ENCODE measurements at places on chromosomes 12 and 14.
A peak's percentile ranks its signal among the peaks of the same experiment; 100 is the strongest.

DNA sequence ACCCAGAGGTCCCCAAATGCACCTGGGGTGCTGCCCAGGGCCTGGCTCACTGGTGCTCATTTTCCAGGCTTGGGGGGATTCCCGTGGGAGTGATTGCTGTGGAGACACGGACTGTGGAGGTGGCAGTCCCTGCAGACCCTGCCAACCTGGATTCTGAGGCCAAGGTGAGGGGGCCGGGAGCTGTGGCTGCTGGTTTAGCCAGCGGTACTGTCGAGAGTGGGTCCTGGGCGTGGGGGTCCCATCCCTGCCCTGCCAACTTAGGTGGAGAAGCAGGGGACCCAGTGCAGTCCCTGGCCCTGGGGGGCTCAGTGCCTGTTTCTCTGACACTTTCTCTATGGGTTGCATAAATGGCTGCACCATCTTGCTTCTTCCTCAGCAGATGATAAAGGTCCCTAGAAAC, 50.9 kb downstream of the FOXN4 start:
- DNase-seq, result no peak

- no peak for DNase-seq
Observed at GRCh38 chr14:75294649-75295033, 16.0 kb downstream of the FOS start.

DNA sequence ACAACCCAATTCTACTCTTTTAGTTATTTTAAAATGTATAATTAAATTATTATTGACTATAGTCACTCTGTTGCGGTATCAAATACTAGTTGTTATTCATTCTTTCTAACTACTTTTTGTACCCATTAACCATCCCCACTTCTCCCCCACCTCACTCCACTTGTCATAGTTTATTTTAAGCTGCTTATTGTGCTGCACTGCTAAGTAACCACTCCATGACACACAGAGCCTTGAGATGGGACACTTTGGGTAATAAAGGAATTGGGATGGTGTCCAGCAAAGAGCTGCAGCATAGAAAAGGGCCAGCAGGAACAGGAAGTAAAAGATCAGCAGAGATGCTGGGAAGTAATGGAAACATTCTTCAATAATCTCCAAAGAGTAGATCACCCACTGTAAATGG, 123.0 kb downstream of the RPS29 start:
- DNase-seq, result no peak

GRCh38 chr12:47082796-47083621, 3.2 kb upstream of the AMIGO2 start:
- DNase-seq, result peak; percentile 91

- no peak for DNase-seq
Observed at GRCh38 chr14:96160913-96161310, 43.7 kb upstream of the BDKRB2 start.

DNA sequence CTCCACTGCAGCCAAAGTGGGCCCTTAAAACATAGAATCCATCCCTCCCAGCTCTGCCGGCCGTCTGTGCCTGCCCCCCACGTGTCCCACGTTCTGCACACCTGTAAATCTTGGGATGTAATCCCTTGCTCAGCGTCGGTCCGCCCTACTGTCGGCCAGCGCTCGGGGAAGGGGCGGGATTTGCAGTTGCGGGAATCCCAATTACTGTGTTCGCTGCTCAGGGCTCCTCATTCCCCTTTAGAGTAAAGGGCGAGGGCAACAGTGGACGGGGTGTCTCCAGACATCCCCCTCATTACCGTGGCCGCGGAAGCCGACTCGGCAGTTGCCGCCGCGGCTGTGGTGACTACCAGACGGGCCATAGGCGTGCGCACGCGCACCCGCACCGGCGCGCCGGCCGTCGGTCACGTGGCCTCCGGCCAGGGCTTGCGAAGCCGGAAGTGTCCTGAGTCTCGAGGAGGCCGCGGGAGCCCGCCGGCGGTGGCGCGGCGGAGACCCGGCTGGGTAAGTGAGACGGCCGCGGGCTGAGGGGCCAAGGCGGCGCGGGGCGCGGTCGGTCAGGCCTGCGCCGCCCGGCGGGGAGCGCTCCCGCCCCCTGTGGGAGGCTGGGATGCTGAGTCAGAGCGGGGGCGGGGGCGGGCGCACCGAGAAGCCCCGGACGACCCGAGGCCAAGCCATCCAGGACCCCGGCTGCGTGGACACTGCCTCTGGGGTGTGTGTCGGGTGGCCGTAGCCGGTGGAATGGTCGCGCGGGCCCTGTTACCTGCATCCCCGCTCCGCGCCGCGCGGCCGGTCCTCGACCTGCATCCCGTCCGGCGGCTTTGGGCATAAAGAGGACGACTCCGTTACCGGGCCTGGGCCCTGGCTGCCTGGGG, at the start of gene TBK1:
Gene TBK1 (plus strand): TSS at position 434 of the 872 bp plus-strand sequence. CDS start 3,751 bp downstream, outside the sequence.
- peak; percentile 89 for DNase-seq

- DNase-seq, result peak; percentile 8
Observed at GRCh38 chr14:43795600-43796228, 711.4 kb downstream of the FSCB start.

DNA sequence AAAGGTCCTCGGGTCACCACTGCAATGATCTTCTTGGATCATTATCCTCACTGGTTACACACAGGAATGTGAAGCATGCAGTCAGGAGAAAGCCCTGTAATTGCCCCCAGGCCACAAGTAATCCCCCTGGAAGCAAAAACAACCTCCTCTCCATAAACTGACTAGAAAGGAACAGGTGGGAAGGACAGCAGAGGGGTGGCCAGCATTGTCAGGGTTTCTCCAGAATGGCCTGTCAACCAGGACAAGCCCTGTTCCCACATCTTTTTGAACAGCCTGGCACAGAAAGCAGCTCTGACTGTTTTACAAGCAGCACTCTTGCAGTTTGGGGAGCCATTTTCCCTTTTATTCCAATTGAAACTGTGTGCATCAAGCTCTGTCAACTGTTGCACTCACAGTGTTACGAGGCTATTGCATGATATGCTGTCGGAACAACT, 36.1 kb downstream of the TMCC3 start:
- no peak for DNase-seq

- no peak for DNase-seq
Observed at GRCh38 chr14:57266065-57266464, 2.6 kb downstream of the EXOC5 start.

- no peak for DNase-seq
Observed at GRCh38 chr12:87150969-87151662, 878.1 kb downstream of the C12orf50 start.
